ENCODE measurements at places on chromosomes 2 and 18. TPM values are rescaled to one million over a fixed set of nuclear protein-coding genes. Genes with fewer than 3 reads are reported as not detected.
A peak's percentile ranks its signal among the peaks of the same experiment; 100 is the strongest.

Gene RIT2
- not detected for total RNA-seq

Gene G6PC2
- total RNA-seq, result not detected

Gene IL1R1
- 51.9 TPM for total RNA-seq

Gene TGIF1
- total RNA-seq, result 82.0 TPM

Gene FOXD4L1
- total RNA-seq, result 0.17 TPM

Gene SERPINB7
- total RNA-seq, result 0.17 TPM

Gene FBXO15
- total RNA-seq, result 1.8 TPM

Gene ANO7
- 2.7 TPM for total RNA-seq

Gene CFAP65
- 0.29 TPM for total RNA-seq

Gene VWC2L
- total RNA-seq, result not detected

Gene ATG4B
- total RNA-seq, result 130 TPM

DNA sequence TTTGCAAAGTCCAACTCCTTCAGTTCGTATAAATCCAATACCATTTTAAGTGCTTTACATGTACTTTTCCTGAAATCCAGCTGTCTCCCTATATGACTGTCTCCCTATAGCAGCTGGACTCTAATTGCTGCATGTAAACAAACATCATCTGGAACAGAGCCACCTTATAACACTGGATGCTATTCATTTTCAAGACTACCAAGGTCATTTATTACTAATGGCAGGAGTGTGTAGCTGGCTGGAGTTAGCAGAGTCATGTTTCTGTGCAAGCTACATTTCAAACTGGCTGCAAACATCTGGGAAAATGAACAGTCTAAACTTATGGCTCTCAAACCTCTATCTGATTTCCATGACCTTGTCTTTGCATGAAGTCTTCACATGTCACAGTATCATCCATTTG is 575.2 kb downstream of the PIK3C3 start:
- DNase-seq, result no peak

GRCh38 chr2:145157036-145157675 is 637.2 kb upstream of the ZEB2 start:
- no peak for DNase-seq

DNA sequence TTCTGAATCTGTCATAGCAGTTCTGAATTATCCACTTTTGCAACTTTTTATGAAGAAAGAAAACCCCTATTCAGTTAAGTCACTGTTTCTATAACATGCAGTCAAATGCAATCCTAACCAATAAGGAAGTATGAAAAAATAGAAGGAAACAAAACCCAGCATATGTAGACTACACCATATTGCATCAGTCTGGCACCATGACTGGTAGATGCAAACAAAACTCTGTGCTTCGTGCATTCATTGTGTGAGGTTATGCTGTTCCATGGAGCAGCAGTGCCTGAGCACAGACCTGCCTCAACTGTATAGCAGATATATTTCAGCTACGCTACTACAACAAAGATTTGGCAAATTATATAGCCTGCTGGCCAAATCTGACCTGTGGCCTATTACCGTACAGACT is 325.5 kb downstream of the LRP1B start:
- no peak for DNase-seq

- no peak for DNase-seq
Measured at GRCh38 chr2:107984707-107985106, 1.6 kb upstream of the SLC5A7 start.

- no peak for DNase-seq
Measured at GRCh38 chr2:27814758-27815157, 43.2 kb downstream of the MRPL33 start.

- DNase-seq, result no peak
Measured at GRCh38 chr2:136305517-136306192, 187.7 kb upstream of the CXCR4 start.

DNA sequence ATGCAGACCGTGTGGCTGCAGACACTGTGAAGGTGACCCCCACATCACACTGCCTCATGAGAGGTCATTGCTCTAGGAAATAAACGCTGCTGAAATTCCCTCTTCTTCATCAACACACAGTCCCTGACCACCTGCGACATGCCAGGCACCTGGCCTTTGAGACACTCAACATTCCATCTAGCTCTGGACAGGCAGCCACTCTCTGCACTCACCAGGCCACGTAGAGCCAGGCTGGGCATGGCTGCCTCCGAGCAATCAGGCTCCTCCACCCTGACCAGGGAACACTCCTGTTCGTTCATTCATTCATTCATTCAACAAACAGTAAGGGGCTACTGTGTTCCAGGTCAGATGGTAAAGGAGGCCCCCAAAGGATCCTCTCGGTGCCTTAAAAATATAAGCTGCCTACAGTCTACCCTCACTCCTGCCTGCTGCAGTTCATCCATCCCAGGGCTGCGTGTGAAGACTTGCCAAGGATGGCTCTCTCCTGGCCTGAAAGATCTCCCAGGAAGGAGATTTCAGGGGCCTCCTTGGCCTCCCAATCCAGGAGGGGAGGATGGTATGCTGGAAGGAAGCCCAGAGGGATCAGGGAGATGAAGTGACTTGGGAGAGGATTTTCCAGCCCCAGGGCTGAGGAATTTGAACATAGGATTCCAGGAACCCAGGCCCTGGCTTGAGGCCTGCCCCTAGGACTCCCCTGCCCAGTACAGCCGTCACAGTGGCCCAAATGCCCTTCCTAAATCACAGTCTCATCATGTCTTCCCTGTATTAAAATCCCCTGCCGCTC is 66.7 kb downstream of the TNS1 start:
- no peak for DNase-seq

- no peak for DNase-seq
Measured at GRCh38 chr2:39568561-39569006, 97.1 kb upstream of the TMEM178A start.

GRCh38 chr2:105546628-105546974 is 147.8 kb upstream of the FHL2 start:
- no peak for DNase-seq

DNA sequence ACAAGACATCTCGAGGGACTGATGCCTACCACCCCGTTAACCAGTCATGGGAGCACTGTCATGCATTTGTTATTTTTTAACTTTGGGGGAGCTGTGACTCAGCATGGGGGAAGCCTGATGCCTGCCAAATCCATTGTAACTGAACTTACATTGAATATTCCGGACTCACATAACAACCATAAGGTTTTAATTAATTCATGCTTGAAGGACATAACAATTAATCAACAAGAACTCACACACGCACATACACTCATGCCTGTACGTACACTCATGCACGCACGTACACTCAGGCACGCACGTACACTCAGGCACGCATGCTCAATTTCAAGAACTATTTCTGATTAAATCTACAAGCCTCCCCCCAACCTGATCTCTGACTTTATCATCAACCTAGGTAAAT is 1639.1 kb downstream of the SUCLG1 start:
- DNase-seq, result no peak

GRCh38 chr2:67631483-67631882 is 234.3 kb downstream of the ETAA1 start:
- DNase-seq, result no peak

GRCh38 chr18:10519999-10520935 is 5.6 kb upstream of the NAPG start:
- peak; percentile 87 for DNase-seq

DNA sequence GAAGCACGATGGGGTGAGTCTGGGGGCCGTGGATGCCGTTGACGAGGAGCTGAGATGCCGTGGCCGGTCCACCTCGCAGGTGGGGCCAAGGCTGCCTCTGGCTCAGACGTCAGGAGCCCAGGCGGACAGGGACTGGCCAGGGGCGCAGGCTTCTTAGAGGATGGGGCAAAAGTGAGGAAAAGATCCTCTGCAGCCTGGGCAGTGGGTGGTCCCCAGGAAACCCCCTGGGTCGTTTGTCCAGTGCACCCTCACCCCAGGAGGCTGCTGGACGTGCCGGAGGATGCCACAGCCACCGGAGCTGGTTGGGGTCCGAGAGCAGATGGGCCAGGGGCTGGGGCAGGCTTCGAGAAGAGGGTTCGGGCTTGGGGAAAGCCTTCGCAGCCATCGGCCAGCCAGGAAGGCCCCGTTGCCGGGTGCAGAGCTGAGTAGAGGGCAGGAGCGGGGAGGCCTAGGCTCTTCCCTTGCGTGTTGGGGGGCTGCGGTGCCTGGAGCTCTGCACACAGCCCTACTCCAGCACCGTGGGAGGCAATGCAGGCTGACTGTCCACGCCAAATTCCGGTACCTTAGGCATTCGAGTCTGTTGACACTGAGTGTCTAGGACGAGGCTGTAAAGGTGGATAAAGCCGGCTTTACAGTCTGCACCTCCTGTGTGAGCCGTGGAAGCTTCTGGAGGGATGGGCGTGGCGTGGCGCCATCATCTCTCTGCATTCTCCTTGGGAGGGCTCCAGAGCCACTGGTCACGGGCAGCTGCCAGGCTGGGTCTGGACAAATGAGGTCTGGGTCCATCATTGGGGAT is 18.8 kb downstream of the GPC1 start:
- no peak for DNase-seq

GRCh38 chr2:189702071-189702470 is 27.6 kb downstream of the ANKAR start:
- DNase-seq, result no peak

DNA sequence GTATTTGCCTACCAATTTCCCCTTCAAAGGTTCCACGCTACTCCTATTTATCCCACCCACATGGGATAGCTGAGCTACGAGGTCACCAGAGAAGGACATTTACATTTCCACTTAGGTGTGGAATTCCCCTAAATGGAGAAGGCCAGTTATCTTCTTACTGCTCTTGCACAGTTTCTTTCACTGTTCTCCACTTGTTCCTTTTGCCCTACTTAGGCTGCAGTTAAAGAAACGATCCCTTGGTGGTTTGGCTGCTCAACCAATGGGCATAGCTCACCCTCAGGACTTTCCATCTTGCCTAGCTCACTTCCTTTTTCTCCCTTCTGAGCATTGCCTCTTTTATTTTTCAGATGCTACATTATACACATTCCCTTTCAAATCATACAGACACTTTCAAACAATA is 11.2 kb upstream of the NABP1 start:
- DNase-seq, result no peak

GRCh38 chr2:144357623-144358373 is 162.1 kb downstream of the ZEB2 start:
- DNase-seq, result peak; percentile 11

DNA sequence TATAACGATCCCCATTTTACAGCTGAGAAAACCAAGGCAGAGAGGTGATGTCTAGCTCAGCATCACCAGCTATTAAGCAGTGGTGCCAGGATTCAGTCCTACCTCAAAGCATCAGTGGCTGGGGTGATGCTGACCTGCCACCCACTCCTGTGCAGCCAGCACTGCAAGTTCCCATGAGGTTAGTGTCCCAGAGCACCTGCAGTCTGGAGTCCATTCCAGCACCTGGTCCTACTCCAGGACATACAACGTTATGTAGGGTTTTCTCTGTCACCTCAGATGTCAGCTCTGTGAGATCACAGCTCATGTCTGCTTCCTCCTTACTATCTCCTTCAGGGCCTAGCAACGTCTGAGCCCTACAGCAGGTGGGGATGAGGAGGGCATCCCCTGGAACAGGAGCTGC is 328.0 kb upstream of the HS6ST1 start:
- no peak for DNase-seq

DNA sequence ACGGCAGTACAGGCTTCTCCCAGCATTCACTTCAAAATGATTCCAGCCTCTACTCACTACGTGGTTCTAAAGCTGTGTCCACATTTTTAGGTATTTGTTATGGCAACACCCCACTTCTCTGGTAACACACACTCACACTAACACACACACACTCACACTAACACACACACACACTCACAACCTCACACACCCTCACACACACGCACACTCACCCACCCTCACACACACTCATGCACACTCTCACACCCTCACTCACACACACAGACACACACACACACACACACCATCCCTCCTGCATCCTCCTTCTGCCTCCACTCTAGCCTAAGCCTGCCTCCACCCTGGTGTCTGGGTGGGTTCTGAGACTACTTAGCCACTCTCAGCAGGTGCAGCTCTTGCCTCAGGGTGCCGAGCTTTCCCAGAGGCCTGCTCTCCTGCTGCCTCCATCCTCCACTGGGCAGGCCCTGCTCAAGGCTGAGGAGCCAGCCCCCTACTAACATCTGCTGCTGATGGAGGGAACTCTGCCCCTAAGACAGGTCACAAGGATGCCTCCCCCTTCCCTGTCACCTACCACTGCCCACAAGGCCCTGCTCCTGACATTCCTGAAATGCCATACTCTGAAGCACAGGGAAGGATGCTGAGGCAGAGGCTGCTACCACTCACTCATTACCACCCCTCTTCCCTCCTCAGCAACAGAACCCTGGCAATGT is 63.9 kb downstream of the NCAPH start:
- DNase-seq, result no peak

GRCh38 chr2:204715361-204715760 is 170.1 kb downstream of the PARD3B start:
- DNase-seq, result no peak

DNA sequence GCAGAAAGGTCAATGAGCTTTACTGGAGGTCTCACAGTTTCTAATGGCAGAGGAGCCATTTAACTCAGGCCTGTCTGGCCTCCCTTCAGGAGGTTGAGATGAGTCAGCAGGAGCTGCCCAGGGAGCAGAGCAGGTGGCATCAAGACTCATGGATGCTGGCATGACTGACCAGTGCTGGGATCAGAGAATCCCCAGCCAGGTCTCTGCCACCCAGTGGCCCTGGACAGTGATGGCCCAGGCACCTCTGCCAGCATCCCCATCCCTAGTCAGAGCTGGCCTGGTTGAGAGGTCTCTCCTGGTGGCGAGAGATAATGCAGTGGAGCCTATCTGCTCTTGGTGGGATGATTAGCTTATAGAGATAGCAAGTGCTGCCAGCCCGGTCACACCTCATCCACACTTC is 43.1 kb downstream of the GYPC start:
- DNase-seq, result no peak

GRCh38 chr2:111634995-111635538 is 248.9 kb downstream of the ANAPC1 start:
- DNase-seq, result no peak

DNA sequence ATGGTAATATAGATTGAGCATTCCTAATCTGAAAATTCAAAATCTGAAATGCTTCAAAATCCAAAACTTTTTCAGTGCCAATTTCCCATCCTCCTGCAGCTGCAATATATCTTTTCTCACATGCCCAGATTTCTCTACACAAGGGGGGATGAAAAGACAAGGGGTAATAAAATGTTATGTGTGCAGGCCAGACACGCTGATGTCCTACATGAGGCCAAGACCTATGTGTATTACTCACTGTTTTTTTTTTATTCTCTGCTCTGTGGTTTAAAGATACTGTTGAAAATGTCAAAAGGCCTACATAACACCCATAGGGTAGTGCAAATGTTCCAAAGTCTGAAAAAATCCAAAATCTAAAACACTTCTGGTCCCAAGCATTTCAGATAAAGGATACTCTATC is 41.2 kb upstream of the CWC22 start:
- DNase-seq, result no peak

- no peak for DNase-seq
Measured at GRCh38 chr2:19859565-19859964, 42.2 kb downstream of the TTC32 start.
